ENCODE measurements at places on chromosomes 2 and 18.

GRCh38 chr18:62850619-62851306, 135.4 kb downstream of the PHLPP1 start:
- no peak for DNase-seq

- DNase-seq = no peak
These were observed 4.3 kb downstream of the MRPS9 start for GRCh38 chr2:105042189-105042588.

GRCh38 chr2:74546004-74546403, 7.7 kb downstream of the LOXL3 start:
- DNase-seq = no peak

- no peak for DNase-seq
These were observed 24.5 kb downstream of the SIGLEC15 start for GRCh38 chr18:45850021-45850420.

DNA sequence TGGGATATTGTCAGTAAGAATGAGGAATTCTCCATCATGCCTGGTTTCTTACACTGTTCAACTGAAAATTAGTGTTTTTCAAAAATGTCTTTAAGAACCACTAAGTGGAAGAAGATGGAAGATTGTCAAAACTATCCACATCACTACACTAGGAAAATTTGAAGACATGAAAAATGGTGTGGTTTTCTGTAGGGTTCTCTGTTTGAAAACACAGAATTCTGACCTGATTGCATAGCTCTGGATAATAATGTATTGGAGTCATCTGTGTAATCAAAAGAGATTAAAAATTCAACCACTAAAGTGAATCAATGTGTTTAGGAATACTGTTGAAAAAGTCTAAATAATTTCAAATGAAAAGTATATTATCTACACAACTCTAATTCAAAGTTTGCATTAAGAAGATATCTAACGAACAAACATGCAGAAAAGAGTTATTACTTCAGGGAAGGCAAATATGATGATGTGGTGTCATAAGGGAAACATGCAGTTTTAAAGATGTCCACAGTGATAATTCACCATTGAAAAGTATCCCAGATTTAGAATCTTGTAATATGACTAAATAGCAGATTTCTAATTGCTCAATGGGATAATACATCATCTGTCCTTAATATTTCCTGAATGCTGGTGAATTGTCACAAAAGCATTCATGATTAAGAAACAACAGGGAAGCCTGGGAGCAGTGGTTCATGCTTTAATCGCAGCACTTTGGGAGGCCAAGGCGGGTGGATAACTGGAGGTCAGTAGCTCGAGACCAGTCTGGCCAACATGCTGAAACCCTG, 116.9 kb downstream of the ERBB4 start:
- DNase-seq = no peak

DNA sequence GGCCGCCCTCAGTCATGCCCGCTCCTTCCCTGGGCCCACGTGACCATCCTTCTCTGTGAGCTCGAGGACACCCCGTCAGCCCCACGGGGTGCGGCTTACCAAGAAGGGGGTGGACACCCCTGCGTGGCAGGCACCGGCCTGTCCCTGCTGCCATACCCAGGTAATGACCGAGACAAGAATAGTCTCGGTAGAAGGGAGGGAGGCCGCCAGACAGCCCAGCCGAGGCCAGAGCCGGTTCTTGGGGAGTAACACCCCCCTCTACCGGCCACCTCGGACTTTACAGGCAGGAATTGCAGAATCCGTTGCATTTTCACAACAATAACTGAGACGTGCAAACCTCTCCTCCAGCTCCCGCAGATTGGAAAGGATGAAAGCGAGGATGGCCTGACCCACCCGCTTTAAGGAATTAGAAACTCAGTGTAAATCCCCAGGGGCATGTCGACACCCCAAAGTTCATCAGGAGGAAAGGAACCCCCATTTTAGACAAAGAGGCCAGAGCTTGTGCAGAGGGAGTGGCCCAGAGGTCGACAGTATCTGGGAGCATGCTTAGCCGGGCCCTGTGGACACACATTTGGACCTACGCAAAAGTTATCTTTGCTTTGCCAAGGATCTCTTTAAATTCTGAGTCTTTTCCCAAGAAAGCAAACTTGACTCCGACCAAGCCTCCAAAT, 60.1 kb upstream of the GLI2 start:
- DNase-seq = peak; percentile 75

DNA sequence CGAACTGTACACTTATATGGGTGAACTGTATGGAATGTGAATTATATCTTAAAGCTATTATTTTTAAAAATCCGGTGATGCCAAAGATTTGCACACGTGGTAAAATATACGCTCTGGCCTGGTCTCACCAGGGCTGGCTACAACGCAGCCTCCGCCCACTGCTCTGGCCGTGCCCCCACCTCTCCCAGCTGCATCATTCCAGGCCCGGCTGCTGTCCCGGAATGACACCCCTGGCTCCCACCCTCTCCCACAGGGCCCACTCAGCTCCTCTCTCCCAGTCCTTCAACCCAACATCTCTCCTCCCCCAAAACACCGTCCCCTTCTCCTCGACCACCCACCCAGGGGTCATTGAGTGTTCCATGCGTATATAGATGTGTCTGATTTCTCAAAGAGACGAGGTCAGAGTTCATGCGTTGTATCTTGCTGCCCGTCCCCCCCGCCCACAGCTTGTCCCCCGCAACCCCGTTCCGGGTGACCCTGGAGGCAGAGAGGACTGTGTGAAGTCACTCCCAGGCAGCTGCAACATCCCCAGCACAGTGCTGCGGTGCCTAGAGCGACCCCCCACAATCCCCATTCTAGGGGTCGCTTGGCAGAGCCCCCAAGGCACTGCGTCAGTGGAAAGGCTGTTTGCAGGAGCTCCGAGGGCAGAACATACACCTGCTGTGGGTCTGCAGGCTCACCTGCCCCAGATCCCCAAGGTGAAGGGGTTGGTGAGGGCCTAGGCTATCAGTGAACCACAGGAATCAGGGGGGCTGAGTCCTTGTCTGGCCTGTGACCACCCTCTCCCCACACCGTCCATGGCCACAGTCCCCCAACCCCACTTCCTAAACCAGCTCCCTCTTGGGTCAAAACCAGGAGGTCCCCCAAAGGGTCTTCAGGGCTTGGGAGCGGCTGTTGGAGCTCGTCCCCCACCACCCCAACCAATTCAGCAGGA, 13.3 kb downstream of the DNMT3A start:
- DNase-seq = no peak

GRCh38 chr2:237702441-237703391, 75.3 kb downstream of the LRRFIP1 start:
- no peak for DNase-seq

DNA sequence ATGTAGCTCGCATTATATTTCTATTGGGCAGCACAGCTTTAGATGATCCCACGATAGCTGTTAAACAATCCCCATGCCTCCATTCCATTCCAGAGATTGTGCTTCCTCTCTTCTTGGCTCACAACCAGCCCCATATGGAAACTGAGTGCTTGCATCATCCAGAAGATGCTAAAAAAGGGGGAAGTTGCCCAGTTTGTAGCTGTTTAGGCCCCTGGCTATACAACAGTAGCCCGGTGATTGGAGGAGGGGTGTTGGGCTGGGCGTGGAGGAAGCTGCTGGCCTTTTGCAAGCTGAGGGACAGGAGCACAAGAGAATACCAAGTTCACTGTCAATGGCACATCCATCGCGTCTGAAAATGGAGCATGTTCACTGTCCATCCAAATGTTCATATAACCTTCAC, 360.2 kb downstream of the ALK start:
- no peak for DNase-seq

- DNase-seq = no peak
These were observed 21.7 kb downstream of the GPR35 start for GRCh38 chr2:240646900-240647502.

DNA sequence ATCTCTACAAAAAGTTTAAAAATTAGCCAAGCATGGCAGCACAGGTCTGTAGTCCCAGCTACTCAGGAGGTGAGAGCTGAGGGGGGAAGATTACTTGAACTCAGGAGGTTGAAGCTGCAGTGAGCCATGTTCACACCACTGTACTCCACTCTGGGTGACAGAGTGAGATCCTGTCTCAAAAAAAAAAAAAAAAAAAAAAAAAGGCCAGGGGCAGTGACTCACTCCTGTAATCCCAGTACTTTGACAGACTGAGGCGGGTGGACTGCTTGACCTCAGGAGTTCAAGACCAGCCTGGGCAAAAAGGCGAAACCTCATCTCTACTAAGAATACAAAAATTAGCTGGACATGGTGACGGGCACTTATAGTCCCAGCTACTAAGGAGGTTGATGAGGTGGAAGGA, 37.0 kb downstream of the PUM2 start:
- DNase-seq = no peak

GRCh38 chr2:205957452-205958154, 128.4 kb downstream of the INO80D start:
- DNase-seq = no peak

DNA sequence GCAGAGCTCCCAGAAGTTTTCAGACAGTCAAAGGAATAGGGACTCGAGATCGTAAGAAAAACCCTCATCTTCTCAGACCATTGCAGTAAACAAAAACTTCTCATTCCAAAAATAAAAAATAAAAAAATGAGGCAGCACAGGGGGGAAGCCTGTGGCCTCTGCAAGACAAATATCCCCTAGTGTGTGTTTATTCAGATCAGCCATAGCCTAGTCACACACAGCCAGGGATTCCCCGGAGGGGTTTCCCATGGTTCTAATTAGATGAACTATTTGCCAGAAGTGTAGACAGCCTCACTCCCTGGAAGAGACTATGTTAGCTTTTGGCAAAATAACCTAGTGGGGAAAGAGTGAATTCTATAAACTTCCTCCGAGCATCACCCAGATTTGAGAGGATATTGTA, 122.9 kb upstream of the KLF7 start:
- DNase-seq = no peak

DNA sequence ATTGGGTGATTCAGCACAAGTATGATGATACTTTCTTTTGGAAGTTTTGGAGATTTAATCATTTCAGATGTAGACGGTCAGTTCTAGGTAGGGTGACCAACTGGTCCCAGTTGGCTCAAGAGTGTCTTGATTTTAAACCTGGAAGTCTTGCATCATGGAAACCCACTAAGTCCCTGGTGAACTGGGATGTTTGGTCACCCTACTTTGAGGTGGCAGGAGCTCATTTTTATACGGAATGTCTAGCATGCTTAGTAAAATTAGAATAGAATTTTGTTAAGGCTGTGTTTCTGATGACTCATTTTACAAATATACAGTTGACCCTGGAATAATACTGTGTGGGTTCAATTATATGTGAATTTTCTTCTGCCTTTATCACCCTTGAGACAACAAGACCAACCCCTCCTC, 61.5 kb upstream of the DOCK10 start:
- no peak for DNase-seq

DNA sequence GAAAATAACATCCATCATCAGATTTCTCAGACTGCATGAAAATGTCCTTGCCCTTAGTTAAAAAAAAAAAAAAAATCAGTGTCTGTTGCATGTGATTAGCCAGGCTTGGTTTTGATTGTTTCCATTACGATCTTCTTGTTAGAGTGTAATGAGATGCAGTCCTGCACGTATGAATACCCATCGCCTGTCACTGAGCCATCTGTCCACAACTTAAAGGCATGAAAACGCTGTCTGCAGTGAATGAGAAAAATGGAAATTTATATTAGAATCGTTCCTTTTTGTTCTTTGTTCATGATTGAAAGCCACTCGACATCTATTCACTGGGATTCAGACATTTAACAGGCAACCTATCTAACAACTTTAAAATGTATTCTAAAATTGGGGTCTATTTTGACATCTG, 521.7 kb upstream of the SPHKAP start:
- no peak for DNase-seq

DNA sequence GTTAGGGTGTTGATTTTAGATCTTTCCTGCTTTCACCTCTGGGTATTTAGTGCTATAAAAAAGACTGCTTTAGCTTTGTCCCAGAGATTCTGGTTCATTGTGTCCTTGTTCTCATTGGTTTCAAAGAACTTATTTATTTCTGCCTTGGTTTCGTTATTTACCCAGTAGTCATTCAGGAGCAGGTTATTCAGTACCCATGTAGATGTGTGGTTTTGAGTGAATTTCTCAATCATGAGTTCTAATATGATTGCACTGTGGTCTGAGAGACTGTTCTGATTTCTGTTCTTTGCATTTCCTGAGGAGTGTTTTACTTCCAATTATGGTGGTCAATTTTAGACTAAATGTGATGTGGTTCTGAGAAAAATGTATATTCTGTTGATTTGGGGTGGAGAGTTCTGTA, 167.1 kb upstream of the KYNU start:
- DNase-seq = no peak

GRCh38 chr2:54894467-54894866, 155.8 kb downstream of the RTN4 start:
- DNase-seq = no peak
